Ovary (tissue), 10 donors: ENCODE measurements at places on chromosomes 3 and 15.

DNA sequence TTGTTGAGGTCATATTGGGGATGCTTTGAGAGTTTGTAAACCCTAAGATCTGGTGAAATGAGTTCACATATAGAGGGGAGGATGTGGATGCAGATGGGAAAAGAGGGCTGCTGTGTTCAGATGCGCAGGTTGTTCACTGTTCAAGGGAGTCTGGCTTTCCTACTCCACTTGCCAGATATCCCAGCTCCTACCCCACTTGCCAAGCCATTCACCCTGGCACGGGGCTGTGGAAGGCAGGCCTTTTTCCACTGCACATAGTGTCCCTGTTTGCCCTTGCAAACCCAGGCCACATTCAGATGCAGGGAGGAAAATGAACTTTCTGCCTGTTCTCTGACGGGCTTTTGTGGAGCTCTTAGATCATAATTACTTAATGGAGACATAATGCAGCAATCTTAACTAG, 29.0 kb downstream of the CRABP1 start:
- no peaks in the 10 kb centered on the region for H3K4me1 ChIP-seq
- no peaks in the 10 kb centered on the region for H3K27me3 ChIP-seq
- no peak overlapping the region for H3K4me3 ChIP-seq
- no peak for DNase-seq
- no peaks in the 10 kb centered on the region for H3K36me3 ChIP-seq

GRCh38 chr3:46508850-46509591, 11.2 kb downstream of the RTP3 start:
- H3K27ac ChIP-seq = no peak overlapping the region
- H3K36me3 ChIP-seq = no peaks in the 10 kb centered on the region
- H3K27me3 ChIP-seq = no peaks in the 10 kb centered on the region
- no peak overlapping the region for H3K4me3 ChIP-seq
- DNase-seq = no peak

DNA sequence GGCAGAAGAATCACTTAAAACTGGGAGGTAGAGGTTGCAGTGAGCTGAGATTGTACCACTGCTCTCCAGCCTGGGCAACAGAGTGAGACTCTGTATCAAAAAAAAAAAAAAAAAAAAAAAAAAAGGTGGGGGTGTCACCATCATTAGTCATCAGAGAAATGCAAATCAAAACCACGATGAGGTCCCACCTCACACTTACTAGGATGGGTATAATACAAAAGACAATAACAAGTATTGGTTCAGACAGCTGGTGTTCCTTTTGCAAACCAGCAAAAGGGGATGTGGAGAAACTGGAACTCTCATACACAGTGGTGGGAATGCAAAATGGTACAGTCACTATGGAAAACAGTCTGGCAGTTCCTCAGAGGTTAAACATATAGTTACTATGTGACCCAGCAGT, 78.7 kb upstream of the TSC22D2 start:
- no peak for DNase-seq
- no peaks in the 10 kb centered on the region for H3K36me3 ChIP-seq
- H3K27ac ChIP-seq = no peak overlapping the region
- H3K27me3 ChIP-seq = no peaks in the 10 kb centered on the region
- no peak overlapping the region for H3K4me3 ChIP-seq

GRCh38 chr3:81242871-81243270, 518.6 kb downstream of the GBE1 start:
- no peak overlapping the region for H3K27ac ChIP-seq
- no peaks in the 10 kb centered on the region for H3K36me3 ChIP-seq
- no peaks in the 10 kb centered on the region for H3K27me3 ChIP-seq
- DNase-seq = no peak

DNA sequence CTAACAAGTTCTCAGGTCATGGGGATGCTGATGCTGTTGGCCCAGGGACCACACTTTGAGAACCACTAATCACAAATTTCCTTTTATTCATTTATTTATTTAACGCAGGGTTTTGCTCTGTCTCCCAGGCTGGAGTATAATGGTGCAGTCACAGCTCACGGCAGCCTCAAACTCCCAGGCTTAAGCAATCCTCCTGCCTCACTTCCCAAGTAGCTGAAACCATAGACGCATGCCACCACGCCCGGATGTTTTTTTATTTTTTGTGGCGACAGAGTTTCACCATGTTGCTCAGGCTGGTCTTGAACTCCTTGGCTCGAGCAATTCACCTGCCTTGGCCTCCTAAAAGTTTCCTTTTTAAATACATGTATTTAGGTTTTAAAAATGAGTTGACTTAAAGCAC, 20.7 kb upstream of the ISLR2 start:
- no peak overlapping the region for H3K27ac ChIP-seq
- no peaks in the 10 kb centered on the region for H3K4me1 ChIP-seq
- DNase-seq = no peak

DNA sequence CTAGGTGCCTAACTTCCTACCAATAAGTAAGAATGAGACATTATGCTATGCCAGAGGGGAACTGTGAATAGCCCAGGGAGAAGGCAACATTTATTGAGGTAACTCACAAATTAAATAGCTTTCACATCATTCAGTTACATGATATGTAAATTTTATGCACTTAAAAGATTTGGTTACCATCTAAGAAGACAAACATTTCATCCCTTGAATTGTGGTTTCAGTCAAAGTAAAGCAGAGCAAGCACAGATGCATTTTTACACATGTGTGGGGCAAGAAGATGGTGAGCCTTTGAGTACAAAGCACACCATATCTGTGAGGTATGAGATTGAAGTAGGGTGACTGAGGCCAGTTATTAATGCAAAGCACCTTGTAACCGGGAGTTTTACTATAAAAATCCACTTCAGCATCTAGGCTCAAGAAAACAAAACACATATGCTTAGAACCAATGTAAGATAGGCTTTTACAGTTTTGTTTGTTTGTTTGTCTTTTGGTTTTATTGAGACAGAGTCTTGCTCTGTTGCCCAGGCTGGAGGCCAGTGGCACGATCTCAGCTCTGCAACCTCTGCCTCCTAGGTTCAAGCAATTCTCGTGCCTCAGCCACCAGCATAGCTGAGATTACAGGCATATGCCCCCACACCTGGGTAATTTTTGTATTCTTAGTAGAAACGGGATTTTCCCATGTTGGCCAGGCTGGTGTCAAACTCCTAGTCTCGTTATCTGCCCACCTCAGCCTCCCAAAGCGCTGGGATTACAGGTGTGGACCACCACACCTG, 3.5 kb downstream of the PLSCR2 start:
- no peak overlapping the region for H3K4me3 ChIP-seq
- no peak for DNase-seq
- H3K4me1 ChIP-seq = peaks cover 1% of the 10 kb centered on the region

- no peaks in the 10 kb centered on the region for H3K36me3 ChIP-seq
- no peak overlapping the region for H3K4me3 ChIP-seq
- no peak for DNase-seq
- H3K27ac ChIP-seq = no peak overlapping the region
Observed at GRCh38 chr15:92097474-92098178, 244.1 kb downstream of the SLCO3A1 start.

DNA sequence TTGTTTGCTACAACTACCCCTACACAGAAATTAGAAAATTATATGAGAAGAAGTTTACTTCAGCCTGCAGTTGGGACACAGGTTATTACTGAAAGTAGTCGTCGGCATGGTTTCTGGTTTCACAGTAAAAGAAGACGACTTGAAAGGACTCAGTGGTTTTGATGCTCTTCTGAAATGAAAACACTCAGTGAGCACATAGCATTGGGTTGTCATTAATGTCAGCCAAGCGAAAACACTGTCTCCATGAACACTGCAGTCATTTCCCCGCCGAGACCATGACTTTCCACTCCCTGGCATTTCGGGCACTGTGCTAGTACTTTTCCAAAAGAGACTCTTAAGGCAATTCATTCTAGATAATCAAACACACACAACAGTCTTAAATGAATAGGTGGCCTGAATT, 69.2 kb upstream of the ICE2 start:
- H3K27ac ChIP-seq = no peak overlapping the region
- no peaks in the 10 kb centered on the region for H3K27me3 ChIP-seq
- DNase-seq = no peak
- no peak overlapping the region for H3K4me3 ChIP-seq
- H3K36me3 ChIP-seq = no peaks in the 10 kb centered on the region
- H3K4me1 ChIP-seq = no peaks in the 10 kb centered on the region

- no peak for DNase-seq
- H3K27me3 ChIP-seq = no peaks in the 10 kb centered on the region
- no peaks in the 10 kb centered on the region for H3K4me1 ChIP-seq
- no peaks in the 10 kb centered on the region for H3K36me3 ChIP-seq
- no peak overlapping the region for H3K27ac ChIP-seq
- H3K4me3 ChIP-seq = no peak overlapping the region
Observed at GRCh38 chr3:33027091-33027490, 69.9 kb downstream of the GLB1 start.

- H3K27me3 ChIP-seq = no peaks in the 10 kb centered on the region
- H3K4me1 ChIP-seq = peaks cover 4% of the 10 kb centered on the region
- H3K4me3 ChIP-seq = no peak overlapping the region
- no peak overlapping the region for H3K27ac ChIP-seq
- H3K36me3 ChIP-seq = no peaks in the 10 kb centered on the region
Observed at GRCh38 chr3:69451594-69451993, 65.7 kb upstream of the FRMD4B start.

- no peaks in the 10 kb centered on the region for H3K27me3 ChIP-seq
- H3K27ac ChIP-seq = no peak overlapping the region
- H3K4me3 ChIP-seq = no peak overlapping the region
- no peaks in the 10 kb centered on the region for H3K36me3 ChIP-seq
Observed at GRCh38 chr3:151387432-151387831, 2.9 kb upstream of the P2RY12 start.

DNA sequence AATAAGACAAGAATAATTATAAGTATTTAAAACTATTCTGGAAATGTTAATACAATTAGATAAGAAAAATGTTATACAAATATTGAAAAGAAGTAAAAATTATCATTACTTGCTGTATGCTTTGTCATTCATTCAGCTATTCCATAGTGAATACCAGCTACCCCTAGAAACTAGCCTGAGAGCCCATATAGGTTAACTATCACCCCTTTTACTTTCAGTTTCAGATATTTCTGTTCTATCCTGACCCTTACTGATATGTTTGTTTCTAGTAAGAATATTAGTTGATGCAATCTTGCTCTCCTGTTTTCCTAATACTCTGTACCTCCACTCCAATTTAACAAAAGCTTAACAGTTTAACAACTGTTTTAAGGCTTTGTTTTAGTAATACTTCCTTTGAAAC, 31.6 kb downstream of the FAM227B start:
- H3K4me1 ChIP-seq = no peaks in the 10 kb centered on the region
- H3K4me3 ChIP-seq = no peak overlapping the region
- H3K27ac ChIP-seq = no peak overlapping the region
- no peaks in the 10 kb centered on the region for H3K27me3 ChIP-seq
- no peaks in the 10 kb centered on the region for H3K36me3 ChIP-seq
- DNase-seq = no peak

- no peak overlapping the region for H3K4me3 ChIP-seq
- peak; percentile 39 for DNase-seq
- H3K36me3 ChIP-seq = no peaks in the 10 kb centered on the region
- H3K27ac ChIP-seq = no peak overlapping the region
- H3K27me3 ChIP-seq = no peaks in the 10 kb centered on the region
- H3K4me1 ChIP-seq = no peaks in the 10 kb centered on the region
Observed at GRCh38 chr3:99678023-99678422, 39.6 kb downstream of the COL8A1 start.

- H3K27me3 ChIP-seq = no peaks in the 10 kb centered on the region
- H3K36me3 ChIP-seq = no peaks in the 10 kb centered on the region
- no peak overlapping the region for H3K4me3 ChIP-seq
- DNase-seq = no peak
Observed at GRCh38 chr3:65338571-65338970, 650.8 kb upstream of the ADAMTS9 start.

- H3K4me1 ChIP-seq = no peaks in the 10 kb centered on the region
- DNase-seq = no peak
Observed at GRCh38 chr15:27844018-27844666, 255.0 kb downstream of the OCA2 start.

DNA sequence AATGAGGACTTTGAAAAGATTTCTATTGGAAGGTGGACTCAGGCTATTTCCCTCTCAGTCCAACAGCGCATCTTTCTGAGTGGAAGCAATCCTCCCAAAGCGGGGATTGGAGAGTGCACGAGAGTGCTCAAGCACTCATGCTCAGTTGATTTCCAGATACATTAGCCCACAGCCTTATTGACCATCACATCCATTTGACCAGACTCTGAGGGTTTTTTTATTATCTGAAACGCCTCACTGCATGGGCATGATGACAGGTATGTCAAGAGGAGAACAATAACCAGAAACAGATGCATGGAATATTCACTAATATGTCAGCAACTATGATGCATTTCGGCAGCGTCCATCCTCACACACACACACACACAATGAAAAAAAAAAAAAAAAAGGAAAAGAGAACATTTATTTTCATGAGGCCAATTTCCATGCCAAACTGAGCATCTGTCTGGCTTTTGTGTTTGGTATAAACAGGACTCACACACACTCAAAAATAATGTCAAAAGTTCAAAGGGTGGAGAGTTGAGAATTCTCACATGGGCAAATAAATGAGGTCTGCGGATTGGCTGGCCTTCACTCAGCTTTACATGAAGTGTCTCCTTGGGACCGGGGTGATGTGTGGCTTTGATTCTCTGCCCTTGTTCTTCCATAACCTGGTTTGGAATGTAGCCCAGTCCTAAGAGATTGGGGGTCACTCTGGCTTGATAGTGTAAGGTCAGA, 371.6 kb downstream of the MCTP2 start:
- H3K4me1 ChIP-seq = peaks cover 10% of the 10 kb centered on the region
- H3K4me3 ChIP-seq = no peak overlapping the region
- H3K36me3 ChIP-seq = no peaks in the 10 kb centered on the region
- H3K27ac ChIP-seq = no peak overlapping the region

- H3K36me3 ChIP-seq = no peaks in the 10 kb centered on the region
- H3K4me1 ChIP-seq = peaks cover 29% of the 10 kb centered on the region
- no peak overlapping the region for H3K4me3 ChIP-seq
Observed at GRCh38 chr15:98727115-98728040, 79.0 kb downstream of the IGF1R start.

DNA sequence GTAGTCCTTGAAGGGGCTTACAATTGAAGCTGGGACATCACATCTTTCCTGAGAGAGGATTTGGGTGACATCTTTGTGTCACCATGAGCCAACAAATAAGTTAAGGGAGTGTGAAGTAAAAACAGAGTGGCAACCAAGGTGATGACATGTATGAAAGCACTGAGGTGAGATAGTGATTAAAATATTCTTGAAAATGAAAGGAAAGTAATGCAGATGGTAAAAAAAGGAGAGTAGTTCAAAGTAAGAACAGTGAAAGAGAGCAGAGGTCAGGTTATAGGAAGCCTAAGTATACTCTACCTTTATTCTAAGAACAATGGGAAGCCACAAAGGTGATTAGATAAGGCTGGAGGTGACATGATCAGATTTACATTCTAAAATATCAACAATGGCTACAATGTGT, 486.1 kb downstream of the DIPK2A start:
- H3K27me3 ChIP-seq = no peaks in the 10 kb centered on the region
- no peak overlapping the region for H3K27ac ChIP-seq

GRCh38 chr3:100891827-100892226, 101.4 kb downstream of the ABI3BP start:
- H3K36me3 ChIP-seq = no peaks in the 10 kb centered on the region
- no peaks in the 10 kb centered on the region for H3K4me1 ChIP-seq
- DNase-seq = no peak
- no peak overlapping the region for H3K27ac ChIP-seq

GRCh38 chr3:194035406-194036138, 100.4 kb upstream of the HES1 start:
- no peak overlapping the region for H3K4me3 ChIP-seq
- no peak overlapping the region for H3K27ac ChIP-seq
- H3K36me3 ChIP-seq = no peaks in the 10 kb centered on the region
- no peaks in the 10 kb centered on the region for H3K4me1 ChIP-seq

- no peaks in the 10 kb centered on the region for H3K36me3 ChIP-seq
- no peaks in the 10 kb centered on the region for H3K4me1 ChIP-seq
- DNase-seq = no peak
- H3K4me3 ChIP-seq = no peak overlapping the region
Observed at GRCh38 chr15:25237291-25237978, 201.4 kb downstream of the UBE3A start.
